ENCODE measurements at places on chromosomes 6 and 20. TPM values are rescaled to one million over a fixed set of nuclear protein-coding genes. Genes with fewer than 3 reads are reported as not detected.

DNA sequence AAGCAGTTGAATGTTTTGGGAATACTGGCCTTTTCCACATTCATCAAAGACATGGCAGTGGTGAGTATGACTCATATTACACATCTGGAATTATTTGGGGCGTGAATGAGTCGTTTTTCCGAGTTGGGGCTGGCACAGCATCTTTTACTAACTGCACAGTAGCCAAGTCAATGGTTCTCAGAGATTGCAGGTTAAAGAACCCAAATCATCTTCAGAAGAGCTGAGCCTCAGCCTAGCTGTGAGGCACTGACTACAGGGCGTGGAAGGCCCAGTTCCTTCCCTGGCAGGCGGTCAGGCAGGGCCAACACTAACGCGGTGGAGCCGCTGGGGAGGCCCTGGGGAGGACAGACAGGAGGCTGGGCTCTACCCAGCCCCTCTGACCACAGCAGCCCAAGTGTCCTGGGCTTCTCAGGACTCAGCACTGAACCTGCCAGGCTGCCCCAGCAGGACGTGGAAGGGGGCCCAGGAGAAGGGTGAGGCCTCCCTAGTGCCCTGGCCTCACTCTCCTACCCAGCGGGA is 20.1 kb upstream of the HELZ2 start:
- no peak for DNase-seq

GRCh38 chr6:24099181-24099580 is 26.8 kb upstream of the NRSN1 start:
- DNase-seq, result no peak

OR2H2 gene
- not detected for polyA plus RNA-seq

YTHDF1 gene
- polyA plus RNA-seq, result 38.4 TPM

C6orf15 gene
- not detected for polyA plus RNA-seq

SASH1 gene
- polyA plus RNA-seq, result not detected

Data from CD4-positive, CD25-positive, alpha-beta regulatory T cell (primary cell).